ENCODE measurements at places on chromosomes 7 and 10.
A peak's percentile ranks its signal among the peaks of the same experiment; 100 is the strongest.

DNA sequence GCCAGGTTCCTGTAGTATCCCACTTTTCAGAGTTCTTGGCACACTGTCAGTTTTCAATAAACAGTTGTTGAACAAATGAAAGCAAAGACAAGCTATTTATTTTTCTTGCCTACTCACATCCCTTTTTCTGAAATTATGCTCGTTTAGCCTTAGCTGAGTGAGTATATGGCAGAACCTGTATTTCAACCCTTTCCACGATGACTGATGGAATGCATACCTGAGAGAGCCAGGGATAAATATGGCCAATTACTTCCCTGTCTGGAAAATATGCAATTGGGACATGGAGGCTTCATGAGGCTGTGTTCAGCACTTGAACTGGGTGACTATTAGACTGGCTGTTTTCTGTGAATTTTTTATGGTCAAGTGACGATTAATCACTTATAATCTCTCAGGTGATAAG lies 144.5 kb upstream of the POT1 start:
- no peak for DNase-seq

- DNase-seq = no peak
Measured at GRCh38 chr10:76382381-76382851, 951.0 kb downstream of the LRMDA start.

- peak; percentile 12 for DNase-seq
Measured at GRCh38 chr10:108970016-108970415, 953.3 kb downstream of the XPNPEP1 start.

DNA sequence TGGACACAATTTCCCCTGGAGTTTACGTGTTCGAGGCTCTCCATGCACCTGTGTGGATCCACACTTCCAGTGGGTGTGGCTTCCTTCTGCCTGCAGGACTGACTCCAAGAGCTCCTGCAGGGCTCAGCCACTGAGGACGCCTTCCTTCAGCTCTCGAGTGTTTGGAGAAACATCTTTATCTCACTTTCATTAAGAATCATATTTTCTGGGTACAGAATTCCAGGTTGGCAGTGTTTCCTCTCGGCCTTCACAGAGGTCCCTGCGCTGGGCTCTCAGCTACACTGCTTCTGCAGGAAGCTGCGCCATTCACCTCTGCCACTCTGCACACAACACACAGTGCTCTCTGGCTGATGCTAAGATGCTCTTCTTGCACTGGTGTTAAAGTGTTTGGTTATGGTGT lies 69.9 kb upstream of the NKX6-2 start:
- no peak for DNase-seq

- DNase-seq = no peak
Measured at GRCh38 chr10:73653701-73654100, 2.1 kb downstream of the SYNPO2L start.

DNA sequence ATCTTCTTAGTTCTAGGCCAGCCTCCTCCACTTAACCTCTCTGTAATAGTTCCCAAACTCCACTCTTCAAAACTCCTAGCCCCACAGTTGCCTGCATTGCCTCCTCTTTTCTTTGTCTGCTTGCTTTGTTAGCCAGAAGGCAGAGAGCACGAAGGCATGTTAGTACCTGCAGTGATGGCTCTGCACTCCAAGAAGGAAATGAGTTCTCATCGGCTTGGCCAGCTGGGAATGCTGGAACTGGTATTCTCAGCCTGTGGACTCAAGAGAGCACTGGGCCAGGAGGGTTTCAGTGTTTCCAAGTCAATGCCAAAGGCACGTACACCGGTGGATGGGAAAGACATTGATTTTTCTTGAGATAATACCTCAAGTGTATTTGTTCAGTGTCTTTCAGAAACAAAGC lies 66.3 kb upstream of the HABP2 start:
- no peak for DNase-seq

DNA sequence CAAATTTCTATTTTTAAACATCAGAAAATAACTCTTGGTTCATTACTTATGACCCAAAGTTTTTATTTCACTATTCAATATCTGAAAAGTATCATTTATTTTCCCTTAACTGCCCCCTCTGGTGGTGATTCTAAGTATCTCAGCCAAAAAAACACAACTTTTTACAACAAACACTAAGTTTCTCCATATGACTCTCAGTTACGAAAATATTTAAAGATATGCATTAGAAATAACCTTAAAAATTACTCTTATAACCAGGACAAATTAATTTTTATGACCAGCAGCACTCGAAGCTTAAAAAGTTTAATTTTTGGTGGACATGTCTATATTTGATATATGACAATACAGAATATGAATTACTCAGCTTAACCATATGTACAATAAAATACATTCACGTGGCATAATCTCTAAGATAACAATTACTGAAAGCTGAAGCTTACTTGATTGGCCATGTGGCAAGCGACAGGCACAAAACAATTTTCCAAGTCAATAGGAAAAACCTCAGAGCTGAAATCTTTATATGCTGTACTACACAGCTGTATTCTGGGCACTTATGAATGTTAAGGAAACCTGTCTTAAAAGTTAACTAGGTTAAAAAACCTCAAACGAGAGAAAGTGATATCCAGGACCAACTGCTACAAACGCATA lies 2.3 kb downstream of the HNRNPA2B1 start:
- no peak for DNase-seq

GRCh38 chr7:92767437-92767836 lies 68.9 kb downstream of the CDK6 start:
- no peak for DNase-seq

DNA sequence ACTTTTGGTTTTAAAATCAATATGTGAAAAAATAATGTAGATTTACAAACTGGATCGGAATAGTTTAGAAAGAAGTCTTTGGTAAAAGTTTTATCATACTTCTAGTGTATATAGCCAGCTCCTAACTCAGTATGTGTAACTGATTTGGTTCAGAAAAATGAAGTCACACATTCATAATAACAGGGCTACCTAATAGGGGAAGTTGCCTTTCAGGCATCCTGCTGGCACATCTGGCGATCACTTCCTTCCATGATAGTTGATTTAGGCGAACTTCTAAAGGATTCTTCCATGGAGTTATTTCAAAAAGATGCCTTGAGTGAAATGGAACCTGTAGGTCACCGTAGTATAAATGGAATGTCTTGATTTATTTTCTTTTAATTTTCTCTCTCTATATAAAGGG lies 69.1 kb downstream of the SHH start:
- DNase-seq = no peak

DNA sequence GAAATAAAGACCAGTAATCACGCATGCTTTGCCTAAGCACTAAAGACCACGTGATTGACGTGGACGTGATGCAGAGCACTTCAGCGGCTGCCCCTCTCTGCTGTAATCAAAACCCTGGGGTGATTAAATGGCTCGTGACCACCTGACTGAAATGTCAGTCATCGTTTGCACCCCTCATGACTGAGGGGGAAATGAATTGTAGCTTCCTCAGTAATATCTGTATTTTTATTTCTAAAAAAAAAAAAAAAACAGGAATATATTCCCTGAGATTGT lies 148.1 kb upstream of the RSU1 start:
- no peak for DNase-seq

DNA sequence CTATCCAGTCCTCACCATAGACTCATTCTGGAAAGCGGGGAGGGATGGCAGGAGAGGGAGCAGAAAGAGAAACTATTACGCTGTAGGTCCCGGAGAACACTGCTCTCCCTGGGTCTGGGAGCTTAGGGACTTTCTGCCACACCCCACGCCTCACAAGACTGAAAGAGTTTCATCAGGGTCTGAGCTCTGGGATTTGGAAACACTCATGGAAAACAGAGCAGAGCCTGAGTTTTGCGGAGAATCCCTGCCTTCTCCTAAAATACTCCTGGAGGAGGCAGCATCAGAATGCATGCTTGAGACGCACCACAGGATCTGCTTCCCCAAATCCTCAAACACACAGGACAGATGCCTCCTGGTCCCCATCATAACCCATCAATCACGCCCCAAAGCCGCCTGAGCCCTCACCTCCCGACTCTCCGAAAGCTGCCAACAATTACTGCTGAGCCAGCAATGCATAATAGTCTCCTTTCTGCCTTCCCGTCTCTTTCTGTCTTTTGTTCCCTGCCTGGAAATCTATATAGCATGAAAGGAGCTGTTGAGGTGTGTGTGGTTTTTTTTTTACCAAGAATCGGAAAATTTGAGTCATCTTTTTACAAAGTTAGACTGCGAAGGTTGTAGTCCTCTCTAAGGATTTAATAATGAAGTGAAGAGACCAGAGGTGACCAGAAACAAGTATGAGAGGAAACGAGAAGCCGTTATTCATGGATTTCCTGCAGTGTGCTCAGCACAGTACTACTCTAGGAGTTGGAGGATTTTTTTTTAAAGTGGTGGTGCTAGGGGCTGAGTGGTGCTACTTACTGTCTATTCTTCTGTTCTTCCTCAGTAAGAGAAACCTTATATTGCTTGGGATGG lies 37.7 kb downstream of the ASB13 start:
- no peak for DNase-seq

GRCh38 chr10:125107166-125107949 lies 53.0 kb downstream of the CTBP2 start:
- DNase-seq = no peak

DNA sequence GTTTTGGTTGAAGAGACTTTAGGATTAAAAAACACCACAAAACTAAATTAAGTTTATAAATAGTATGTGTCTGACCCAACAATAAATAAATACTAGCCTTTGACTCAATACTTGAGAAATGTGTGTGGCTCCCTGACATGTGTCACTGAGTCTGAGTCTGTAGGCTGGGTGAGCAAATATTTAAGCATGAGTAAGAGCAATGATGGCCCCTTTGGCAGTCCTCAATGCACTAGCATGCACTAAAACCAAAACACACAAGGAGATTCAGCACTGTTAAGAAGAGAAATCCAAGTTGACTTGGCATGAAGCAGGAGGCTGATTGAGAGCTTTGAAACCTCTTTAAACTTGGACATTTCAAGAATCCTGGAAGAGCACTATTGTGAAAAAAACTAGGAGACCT lies 37.1 kb downstream of the CCDC71L start:
- no peak for DNase-seq

DNA sequence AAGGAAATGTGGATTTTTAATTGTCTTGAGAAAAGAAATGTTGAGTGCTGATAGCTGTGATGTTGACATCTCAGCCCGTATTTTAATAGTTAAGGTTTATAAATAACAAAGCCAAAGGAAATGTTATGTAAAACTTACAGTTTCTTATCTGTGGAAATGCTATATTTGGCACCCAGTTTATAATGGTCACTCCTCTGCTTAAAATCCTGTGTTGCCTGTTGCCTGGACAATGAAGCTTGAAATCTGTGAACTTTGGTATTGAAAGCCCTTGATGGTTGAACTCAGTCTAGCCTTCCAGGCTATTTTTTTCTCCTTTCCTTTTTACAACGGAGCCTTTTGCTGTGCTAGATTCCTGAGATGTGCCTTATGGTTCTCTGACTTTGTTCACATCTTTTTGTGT lies 46.5 kb downstream of the MCU start:
- DNase-seq = no peak

- no peak for DNase-seq
Measured at GRCh38 chr10:128612195-128612594, 486.0 kb upstream of the MKI67 start.

GRCh38 chr10:101745074-101745696 lies 30.7 kb downstream of the FGF8 start:
- DNase-seq = no peak

GRCh38 chr7:31603046-31603445 lies 84.0 kb upstream of the PPP1R17 start:
- no peak for DNase-seq

GRCh38 chr10:133442191-133442966 lies 11.4 kb upstream of the SCART1 start:
- DNase-seq = no peak

DNA sequence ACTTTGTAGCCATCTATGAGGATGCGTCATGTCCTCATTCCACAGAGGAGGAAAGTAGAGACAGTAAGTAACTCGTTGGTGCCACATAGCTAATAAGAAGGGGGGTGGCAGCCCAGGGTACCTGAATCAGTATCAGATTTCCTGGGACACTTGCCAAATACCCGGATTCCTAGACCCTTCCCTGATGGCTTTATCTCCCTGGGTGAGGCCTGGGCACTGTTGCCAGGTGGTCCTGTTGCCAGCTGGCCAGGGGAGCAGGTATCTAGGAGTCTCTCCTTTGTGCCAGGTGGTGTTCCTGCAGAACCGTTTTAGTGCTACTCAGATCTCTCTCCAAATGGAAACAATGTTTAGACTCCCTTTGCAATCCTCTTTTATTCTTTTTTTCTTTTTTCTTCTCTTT lies 12.7 kb downstream of the SLC29A3 start:
- DNase-seq = no peak

DNA sequence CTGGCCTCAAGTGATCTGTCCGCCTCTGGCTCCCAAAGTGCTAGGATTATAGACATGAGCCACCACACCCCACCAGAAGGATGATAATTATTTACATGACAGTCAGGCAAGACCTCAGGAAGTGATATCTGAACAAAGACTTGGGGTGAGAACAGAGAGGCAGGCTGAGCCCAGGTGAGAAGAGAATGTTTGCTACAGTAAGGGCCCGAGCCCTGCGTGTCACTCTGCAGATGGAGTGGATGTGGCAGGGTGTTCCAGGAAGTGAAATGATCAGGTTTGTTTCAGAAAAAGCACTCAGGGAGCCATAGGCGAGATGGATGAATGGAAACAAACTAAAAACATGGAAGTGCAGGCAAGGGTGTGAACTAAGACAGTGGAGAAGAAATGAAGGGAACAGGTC lies 22.2 kb downstream of the SFMBT2 start:
- DNase-seq = no peak

GRCh38 chr7:43004082-43004481 lies 71.9 kb downstream of the MRPL32 start:
- DNase-seq = no peak

DNA sequence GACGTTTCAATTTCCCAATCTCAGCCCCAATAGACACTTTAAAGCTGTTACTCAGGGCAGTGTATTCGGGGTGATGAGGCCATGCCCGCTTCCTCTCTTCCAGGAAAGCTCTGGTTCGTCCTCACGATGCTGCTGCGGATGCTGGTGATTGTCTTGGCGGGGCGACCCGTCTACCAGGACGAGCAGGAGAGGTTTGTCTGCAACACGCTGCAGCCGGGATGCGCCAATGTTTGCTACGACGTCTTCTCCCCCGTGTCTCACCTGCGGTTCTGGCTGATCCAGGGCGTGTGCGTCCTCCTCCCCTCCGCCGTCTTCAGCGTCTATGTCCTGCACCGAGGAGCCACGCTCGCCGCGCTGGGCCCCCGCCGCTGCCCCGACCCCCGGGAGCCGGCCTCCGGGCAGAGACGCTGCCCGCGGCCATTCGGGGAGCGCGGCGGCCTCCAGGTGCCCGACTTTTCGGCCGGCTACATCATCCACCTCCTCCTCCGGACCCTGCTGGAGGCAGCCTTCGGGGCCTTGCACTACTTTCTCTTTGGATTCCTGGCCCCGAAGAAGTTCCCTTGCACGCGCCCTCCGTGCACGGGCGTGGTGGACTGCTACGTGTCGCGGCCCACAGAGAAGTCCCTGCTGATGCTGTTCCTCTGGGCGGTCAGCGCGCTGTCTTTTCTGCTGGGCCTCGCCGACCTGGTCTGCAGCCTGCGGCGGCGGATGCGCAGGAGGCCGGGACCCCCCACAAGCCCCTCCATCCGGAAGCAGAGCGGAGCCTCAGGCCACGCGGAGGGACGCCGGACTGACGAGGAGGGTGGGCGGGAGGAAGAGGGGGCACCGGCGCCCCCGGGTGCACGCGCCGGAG lies 2.6 kb downstream of the GJD4 start:
- DNase-seq = no peak

GRCh38 chr7:47375121-47375938 lies 206.6 kb downstream of the TNS3 start:
- no peak for DNase-seq

All from iPS DF 19.7 (cell line).